ENCODE measurements at places on chromosomes 3 and 15.

- no peak for DNase-seq
These were observed 5.4 kb downstream of the ACAD11 start for GRCh38 chr3:132654190-132654589.

GRCh38 chr15:57306161-57306943 lies 70.0 kb upstream of the CGNL1 start:
- peak; percentile 78 for DNase-seq

DNA sequence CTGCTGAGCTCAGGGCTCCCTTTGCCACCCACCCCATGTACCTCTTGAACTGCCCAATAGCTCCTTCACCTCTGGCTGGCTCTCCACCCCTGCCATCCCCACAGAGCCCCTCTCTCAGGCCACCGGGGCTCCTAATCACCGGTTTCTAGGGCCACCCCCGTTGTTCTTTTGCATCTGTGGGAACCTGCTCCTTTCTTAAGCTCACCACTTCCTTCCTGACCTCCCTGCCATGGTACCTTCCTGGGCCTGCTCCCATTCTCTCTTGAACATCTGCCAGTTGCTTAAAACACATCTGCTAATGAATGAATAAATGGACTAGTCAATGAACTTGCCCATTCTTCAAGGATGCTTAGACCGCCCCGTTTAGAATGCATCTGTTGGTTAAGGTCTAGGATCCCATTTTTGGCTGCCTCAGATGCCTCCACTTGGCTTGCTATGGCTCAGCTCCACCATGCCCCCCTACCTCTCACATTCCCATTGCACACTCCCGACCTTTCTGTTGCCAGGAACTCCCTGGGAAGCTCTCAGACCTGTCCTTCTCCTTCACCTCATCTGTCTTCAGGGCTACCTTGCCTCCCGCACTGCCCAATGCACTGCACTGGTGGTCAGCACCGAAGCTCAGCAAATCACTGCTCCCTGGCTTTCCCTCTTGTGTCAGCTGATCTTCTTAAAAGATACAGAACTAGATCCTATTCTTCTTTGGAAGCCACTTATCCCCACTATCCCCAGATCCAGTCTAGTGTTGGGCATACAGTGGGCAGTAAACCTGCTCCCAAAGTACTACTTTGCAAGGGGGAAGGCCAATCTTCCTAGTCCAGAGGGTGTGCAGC lies 9.1 kb downstream of the AMOTL2 start:
- no peak for DNase-seq

DNA sequence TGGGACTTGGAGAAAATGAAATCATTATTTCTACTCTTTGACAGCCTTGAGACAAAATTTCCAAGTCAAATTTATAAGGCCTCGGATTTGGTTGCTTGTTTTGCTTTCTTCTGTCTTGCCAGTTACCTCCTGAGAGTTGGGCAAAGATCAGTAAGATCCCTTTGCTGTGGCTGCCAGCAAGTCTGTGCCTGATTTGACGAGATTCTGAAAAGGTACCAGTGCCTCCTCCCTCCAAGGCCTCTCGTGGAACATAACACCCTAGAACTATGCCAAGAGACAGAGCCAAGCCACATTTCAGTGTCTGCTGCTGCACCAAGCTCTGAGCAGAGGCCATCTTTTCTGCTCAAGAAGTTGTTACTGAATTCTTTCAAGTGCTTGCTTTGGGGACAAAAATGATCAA lies 61.0 kb downstream of the GTPBP8 start:
- no peak for DNase-seq

DNA sequence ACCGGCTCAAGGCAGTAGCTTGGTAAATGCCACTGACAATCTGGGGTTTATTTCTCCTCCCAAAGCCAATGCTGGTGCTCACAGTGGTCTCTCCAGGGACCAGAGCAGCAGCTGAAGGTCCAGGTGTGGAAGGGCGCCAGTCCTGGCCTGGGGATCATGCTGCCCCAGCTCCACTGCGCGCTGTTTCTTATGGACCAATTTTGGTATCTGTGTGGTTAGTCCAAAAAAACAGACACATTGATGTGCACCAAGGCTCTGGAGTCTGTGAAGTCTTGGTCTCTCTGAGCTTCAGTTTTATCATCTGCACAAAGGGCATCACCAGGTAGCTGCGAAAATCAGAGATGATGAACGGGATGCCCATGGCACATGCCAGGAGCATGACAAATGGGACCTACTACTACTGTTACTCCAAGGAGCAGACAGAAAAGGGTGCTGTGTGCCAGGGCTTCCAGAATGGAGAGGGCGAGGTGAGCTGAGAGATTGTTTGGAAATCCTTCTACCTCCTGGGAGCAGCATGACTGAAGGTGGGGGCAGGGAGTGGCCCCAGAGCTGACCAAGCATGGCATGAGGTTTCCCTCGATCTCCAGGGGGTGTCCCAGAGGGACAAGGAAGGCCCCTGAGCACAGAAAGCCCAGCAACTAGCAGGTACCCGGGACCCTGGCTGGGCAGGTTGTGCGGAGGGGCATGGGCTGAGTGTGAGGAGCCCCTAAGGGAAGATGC lies 134.3 kb upstream of the PRR20G start:
- no peak for DNase-seq

GRCh38 chr3:196016485-196016884 lies 65.4 kb downstream of the TFRC start:
- no peak for DNase-seq

DNA sequence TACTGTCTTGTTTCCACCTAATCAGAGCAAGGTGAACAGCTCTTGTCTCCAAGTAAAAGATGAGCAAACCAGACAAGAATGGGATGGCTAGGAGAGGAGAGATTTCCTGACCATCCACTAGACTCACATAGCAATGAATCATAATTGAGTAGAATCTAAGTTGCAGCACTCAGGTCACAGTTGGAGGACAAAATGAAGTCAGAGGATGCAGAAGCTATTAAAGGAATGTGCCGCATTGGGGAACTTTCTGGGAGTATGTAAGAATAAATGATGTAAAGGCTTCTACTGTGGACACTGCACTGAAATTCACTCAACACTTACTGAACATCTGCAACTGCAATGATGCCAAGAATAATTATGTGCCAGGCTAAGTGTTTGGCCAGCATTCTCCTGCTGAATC lies 217.4 kb upstream of the WNT5A start:
- no peak for DNase-seq
